Stimulated activated CD8-positive, alpha-beta memory T cell treated with anti-CD3 and anti-CD28 coated beads, Interleukin-7, amount 100 ng/mL, for 1 hour (primary cell): ENCODE measurements at places on chromosomes 1 and 21.
A peak's percentile ranks its signal among the peaks of the same experiment; 100 is the strongest.

GRCh38 chr1:23646541-23646940 lies 45.1 kb upstream of the RPL11 start:
- DNase-seq, result no peak

DNA sequence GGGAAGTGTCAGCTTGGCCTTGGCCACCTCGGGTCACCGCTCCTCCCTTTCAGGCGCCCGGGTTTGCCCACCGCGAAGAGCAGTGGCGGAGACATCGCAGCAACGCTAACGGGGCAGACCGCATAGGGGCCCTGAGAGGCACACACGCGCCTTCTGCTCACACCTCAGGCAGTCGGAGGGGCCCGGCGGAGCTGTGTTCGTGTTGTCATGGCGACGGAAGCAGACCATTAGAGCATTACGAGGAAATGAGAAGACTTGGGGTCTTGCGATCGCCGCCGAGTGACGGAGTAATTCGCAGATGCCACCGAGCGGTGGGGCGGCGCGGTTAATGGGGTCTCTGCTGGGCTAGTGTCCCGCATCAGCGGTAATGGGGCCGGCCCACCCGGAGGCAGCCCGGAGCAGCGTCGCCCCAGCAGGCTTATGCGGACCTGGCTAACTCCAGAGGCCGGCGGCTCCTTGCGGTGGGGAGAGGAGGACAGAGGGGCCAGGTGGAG lies 144.1 kb downstream of the TNR start:
- DNase-seq, result no peak

GRCh38 chr1:2507744-2508155 lies 18.6 kb downstream of the PANK4 start:
- no peak for DNase-seq

DNA sequence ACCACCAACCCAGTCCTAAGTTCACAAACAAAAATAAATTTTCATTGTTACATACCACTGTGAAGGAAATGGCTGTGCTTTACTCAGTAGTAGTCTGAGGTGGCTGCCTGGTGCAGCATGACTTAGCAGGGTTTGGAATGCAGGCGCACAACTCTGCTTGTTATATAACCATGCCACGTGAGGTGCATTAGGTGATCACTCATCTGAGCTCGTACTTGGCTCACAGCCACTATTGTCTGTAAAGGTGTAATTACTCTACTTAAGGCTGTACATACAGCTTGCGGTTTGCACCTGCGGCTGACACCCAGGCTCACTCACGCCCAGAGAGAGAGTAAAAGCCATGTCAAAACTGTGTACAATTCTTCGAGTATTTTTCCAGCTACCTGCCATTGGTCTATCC lies 599.4 kb downstream of the LTN1 start:
- DNase-seq, result no peak

DNA sequence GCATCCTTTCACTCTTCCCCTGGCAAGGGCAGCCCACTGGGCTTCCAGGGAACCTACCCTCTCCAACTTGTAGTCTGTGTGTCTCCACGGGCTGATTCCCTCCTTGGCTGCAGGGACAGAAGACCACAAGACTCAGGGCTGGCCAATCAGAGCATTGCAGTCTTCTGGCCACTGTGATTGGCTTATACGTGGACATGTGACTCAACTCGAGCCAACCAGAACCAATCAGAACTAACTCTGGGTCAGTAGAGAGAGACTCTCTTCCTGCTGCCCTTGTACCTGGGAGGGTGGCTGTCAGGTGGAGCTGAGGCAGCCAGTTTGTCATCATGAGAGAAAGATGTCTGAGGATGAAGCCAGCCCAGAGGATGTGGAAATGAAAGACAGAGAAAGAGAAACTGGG lies 64.0 kb downstream of the DHRS3 start:
- DNase-seq, result no peak

DNA sequence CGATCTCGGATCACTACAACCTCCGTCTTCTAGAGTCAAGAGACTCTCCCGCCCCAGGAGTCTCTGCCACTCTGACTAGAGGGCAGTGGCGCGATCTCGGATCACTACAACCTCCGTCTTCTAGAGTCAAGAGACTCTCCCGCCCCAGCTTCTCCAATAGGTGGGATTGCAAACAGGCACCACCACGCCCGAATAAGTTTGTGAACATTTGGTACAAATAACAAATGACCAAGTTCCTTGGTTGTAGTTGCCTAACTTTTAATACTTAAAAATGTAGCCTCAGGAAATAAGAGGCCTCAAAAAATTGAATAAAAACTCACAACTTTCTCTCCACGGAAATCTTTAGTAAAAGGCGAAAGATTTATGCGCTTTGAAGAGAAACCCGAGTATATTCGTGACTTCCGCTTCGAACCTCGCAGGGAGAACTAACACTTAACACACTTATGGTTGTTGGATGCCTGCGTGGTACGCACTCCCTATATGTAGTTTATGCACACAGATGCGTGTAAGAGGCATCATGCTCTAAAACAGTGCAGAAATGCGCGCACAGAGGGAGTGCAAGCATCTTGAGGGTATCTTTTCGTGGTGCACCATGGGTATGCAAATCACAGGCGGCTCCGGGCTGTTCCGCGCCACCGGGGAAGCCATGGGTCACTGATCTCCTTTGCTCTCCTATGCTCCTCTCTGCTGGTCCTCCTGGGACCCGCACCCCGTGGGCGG lies 11.4 kb downstream of the BTBD19 start:
- DNase-seq, result peak; percentile 53

- DNase-seq, result no peak
Measured at GRCh38 chr1:78143152-78143551, 97.4 kb downstream of the GIPC2 start.

- DNase-seq, result no peak
Measured at GRCh38 chr1:54408147-54409066, 2.2 kb upstream of the SSBP3 start.

DNA sequence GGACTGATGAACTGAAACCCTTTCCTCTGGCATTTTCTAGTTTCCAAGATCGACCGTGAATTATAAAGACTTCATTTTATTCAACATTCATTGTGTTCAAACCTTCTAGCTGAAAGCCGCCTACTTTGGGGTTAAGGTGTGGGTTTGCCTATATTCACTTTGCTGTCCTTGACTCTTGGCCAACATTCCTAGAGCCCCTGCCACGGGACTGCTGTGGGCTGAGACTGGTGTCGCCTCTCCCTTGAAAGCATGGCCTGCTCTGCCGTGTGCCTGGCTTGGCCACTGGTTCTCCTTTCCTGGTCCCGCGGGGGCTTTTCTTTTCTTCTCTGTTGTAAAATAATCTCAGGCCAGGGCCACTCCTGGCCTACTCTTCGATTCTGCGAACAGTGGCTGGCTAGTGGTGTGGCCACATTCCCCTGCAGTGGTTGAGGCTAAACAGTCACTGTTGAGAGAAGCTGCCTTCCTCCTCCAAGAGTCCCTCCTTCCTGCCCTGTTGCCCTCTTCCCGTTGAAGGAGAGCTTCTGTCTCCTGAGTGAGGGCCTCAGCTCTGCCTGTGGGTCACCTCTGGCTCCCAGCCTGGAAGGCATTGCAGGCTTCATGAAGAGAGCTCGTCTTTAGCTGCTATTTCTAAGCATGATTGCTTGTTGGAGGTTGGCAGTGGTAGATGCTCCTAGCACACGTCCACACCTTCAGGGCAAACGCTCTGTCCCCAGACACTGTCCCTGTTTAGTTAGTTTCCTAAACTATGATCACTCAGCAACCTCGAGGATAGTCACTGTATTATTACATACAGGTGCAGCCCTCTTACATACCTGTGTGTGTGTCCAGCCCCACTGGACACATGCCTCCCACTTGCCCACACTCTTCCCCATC lies 80.5 kb downstream of the GALNT2 start:
- no peak for DNase-seq

DNA sequence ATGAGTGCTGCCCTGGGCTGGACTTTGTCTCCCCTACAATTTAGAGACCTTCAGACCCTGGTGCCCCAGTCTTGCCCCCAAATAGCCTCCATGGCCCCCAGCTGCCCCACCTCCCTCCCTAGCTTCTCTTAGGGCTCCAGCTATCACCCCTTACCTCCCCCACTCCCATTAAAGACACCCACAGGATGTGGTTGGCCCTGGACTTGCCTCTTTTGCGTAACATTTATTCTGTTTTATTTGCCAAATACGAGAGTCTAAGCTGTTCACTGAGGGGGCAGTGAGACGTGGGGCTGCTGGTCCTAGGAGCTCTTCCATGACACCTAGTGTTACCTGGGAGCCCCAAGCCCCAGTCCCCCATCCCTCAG lies 4.5 kb downstream of the ZC3H12A start:
- DNase-seq, result no peak

DNA sequence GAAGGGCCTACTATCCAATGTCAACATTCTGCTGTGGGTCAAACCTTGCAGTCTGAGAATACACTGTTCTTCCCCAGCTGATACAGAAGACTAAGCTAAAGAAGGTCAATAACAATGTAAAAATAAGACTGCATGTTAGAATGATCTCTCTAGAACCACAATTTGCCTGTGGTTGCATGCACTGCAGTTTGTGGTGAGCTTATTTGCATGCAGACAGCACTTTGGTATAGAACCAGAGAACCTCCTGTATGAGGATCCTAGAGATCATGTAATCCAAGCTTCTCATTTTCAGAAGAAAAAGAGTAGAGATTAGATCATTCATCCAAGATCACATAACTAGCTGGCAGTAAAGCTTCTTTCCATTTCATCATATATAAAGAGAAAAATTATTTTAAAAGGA lies 15.8 kb downstream of the SYNJ1 start:
- DNase-seq, result no peak

GRCh38 chr1:150268340-150268704 lies 494 bp downstream of the APH1A start:
- no peak for DNase-seq

- no peak for DNase-seq
Measured at GRCh38 chr21:41839387-41840000, 39.6 kb downstream of the PRDM15 start.
